T47D (cell line): ENCODE measurements at places on chromosomes 12 and 14.

GRCh38 chr14:69818758-69819191, 21.7 kb upstream of the SLC10A1 start:
- peak; percentile 83 for DNase-seq

DNA sequence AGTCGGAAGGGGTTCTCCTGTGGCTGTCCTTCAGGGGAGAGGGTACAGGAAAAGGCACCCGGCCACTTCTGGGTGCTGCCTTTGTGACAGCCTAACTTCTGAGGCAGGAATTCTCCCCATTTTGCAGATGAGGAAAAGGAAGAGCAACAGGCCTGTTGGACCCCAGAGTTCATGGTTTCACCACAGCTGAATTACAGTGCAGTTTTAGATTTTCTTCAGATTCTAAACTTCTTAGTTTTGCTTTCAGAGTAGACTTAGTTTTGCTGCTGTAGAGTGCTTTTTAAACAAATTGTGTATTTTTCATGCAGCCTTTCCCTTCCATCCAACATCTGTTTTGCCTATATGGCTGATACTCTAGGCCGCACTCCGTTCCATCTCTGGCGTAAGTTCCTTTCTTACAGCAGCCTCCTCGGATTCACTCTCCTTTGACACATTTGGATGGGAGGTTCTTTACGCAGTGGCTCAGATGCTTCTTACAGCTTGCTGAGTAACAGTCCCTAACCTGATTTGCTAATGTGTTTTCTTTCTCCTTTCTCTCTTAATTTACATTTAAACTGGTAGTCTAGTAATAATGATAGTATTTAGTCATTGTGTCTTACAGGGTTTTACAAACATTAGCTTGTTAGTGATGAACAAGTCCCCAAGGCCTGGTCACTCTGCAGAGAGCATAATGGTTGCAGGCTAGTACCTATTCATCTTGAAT, 7.8 kb downstream of the TRAF3 start:
- DNase-seq: no peak

DNA sequence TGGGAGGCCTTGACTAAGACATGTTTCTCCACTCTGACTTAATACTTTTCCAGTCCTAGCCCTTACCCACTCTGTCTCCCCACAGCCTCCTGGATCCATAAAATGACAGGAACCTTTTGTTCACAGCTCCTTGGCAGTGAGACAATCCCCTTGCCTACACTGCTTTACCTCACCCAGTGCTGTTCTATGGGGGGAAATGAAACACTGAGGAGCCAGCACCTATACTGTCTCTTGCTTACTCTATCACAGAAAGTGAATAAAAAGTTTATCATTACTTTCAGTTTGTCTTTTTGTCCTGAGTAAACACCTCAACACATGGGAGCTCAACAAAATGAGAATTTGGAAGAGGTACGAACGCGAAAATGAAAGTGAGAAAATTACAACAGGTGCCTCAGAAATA, 127.2 kb upstream of the DAAM1 start:
- DNase-seq: no peak

DNA sequence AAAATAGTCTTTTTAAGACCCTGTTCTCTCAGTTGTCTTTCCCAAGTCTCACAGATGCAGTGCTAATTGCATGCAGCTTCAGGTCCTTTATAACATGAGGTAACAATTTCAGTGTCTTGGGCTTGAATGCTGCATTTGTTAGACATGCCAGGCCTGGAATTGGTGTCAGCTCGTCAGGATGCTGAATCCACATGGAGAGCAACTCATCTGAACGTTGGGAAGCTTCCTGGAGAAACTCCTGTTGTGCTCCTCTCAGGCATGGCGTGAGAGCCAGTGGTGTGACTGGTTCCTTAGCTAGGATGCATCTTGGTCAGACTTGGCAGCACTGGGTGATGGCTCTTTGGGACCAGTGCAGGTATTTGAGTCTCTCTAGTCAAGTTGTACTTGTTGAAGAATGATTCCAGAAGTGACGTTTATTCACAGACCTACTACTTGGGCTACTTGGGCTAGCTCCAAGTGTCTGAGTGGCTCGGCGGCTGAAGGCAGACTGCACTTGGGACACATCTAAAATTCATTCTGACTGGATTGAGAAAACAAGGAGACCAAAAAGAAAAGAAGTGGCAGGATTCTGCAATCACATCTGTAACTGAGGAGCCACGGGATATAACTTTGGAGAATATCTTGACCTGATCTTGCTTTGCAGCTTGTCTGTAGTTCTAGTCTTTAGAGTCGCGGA, 134.8 kb upstream of the ARHGAP5 start:
- no peak for DNase-seq

DNA sequence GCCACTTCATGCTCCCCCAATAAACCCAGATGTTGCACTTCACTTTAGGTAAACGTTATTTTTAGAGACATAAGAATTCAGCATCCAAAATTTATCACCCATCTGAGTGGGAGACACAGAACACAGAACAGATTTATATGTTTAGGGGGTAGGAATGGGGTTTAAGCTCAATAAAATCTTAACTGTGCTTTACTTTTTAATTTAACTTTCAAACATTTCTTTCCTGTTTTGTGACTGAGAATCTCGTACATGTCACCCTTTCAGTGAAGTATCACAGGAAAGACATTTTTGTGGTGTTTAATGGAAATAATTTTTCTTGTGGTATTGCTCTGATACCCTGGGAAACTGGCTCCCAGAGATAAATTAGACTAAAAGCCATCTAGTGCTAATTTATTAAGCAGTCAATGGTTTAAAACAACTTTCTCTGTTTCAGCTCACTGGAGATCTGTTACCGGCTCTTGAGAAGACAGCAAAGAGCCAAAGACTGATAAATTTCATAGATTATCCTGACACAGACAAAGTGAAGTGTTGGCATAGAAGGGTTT, 148.0 kb upstream of the BMP4 start:
- no peak for DNase-seq

- no peak for DNase-seq
Measured at GRCh38 chr14:91968280-91968679, 20.8 kb upstream of the FBLN5 start.

DNA sequence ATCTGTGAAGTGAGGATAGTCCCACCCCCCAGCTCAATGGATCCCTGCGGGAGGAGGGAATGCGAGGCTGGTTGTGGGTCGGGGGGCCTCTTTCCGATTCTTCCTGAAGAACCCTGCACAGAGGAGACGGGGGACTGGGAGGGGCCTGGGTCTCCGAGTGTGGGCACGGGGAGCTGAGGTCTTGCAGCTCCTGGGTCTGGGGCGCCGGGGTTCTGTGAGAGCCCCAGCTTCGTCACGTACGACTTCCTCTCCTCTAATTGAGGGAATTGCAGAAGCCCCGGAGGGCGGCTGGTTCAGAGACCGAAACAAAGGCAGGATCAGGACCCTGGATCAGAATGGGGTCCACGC, 66.6 kb downstream of the DIO3 start:
- no peak for DNase-seq

- DNase-seq: no peak
Measured at GRCh38 chr14:101120641-101121507, 217.4 kb upstream of the RTL1 start.

DNA sequence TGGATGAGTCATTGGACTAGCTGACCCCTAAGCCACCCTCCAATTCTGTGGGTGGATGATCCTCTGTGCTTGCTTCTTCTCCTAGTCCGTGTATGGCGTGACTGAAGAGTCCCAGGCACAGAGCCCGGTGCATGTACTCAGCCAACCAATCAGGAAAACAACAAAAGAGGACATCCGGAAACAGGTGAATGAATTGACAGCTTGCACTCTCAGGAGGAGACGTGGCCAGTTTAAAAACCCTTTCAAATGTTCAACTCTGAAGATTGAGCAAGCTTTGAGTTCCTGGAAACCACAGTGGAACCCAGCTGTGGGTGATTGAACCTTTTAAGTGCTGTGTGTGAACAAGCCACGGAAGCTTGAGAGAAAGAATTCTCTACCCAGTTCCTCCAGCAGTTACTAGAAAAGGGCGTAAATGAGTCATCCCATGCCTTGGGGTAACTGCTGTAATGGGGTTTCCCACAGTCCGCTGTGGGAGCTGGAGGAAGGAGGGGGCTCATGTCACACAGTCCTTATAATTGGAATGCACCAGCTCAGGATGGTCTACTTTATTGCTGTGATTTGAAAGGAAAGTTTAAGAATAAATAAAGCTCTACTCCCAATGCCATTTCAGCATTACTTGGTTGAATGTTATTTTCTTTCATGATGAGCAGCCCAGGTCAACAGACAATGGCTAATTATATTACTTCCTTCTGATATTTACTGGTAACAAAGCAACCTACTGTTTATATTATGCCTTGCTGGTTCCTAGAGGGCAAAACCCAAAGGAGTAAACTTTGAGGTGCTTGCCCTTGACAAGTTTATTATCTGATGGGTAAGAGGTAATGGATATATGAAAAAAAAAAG, 417.0 kb downstream of the DPF3 start:
- DNase-seq: peak; percentile 28

GRCh38 chr12:106030210-106031071, 108.3 kb downstream of the NUAK1 start:
- no peak for DNase-seq

GRCh38 chr12:19088606-19089005, 40.9 kb upstream of the PLEKHA5 start:
- no peak for DNase-seq

- DNase-seq: no peak
Measured at GRCh38 chr14:49863487-49864281, 11.1 kb upstream of the NEMF start.

DNA sequence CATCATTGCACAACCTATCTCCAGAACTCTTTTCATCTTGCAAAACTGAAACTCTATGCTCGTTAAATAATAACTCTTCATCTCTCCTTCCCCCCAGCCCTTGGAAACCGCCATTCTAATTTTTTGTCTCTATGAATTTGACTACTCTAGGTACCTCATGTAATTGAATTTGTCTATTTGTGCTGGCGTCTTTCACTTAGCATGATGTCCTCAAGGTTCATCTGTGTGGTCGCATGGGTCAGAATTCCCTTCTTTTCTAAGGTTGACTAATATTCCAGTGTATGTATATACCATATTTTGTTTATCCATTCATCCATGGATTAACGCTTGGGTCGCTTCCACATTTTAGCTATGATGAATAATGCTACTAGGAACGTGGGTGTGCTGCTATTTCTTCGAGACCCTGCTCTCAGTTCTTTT, 80.1 kb downstream of the PLXNC1 start:
- no peak for DNase-seq

DNA sequence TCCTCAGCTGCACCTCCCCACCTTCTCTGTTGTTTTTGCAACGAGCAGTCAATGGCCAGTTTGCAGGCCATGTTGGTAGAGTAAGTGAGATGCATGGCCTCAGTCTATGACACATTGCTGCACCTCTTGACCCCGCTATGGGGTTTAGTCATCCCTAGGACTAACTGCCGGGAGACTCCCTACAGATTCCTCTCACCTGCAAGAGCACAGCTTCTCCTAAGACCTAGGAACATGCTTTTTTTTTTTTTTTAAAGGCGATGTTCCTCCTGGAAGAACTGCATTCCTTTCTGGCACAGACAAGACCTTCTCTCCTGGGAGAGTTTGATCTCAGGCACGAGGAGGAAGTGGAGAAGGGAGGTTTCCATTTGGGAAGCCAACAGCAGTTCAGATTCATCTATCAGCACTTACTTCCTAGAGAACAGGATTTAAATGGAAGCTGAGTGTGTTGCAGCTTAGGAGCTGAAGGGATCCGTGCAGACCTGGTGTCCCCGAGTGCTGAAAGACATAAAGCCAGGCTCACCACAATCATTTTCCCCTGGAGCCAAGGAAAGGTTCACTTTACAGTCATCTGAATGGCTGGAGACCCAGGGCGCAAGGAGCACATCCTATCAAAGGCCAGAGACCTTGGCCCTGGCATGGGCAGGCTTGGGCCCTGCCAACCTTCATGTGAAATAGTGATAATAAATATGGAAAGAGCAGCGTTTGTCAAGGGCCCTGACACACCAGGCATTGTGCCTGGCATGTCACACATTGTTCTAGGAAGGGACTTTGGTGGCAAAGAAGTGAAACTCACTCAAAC, 104.1 kb downstream of the LGMN start:
- peak; percentile 36 for DNase-seq

DNA sequence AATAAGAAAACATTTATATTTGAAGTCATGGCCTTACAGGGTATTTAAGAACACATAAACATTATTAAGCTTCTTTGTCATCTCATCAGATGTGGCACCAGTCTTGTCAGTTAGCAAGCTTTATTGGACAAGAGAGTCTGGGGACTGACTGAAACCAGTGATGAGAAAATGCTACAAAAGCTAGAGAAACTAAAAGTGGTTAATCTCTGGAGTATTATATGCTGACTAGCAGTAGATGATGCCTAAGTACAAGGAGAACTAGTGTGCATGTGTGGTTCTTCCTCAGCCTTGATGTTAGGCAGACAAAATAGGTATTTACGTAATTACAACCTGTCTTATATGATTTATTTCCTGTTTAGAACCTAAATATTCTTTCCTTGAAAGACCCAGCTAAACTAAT, 176.5 kb downstream of the CPNE8 start:
- DNase-seq: no peak

GRCh38 chr14:105974902-105975301, 448.5 kb downstream of the TMEM121 start:
- no peak for DNase-seq

- DNase-seq: no peak
Measured at GRCh38 chr12:3307389-3307788, 183.6 kb upstream of the PRMT8 start.

DNA sequence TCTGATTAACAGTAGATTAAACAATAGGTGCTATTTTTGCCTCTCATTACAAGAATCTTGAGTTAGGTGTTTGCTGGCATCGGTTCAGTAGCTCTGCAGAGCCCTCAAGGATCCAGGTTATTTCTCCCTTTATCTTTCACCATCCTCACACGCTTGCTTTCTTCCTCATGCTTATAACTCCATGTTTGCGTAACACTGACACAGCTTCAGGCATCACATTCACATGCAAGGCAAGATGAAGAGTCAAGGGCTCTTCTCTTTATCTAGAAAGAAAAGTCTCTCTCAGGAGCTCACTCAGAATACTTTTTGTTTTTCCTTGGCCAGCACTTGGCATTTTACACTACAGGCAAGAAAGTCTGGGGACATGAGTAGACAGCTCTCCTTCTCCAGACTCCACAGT, 24.2 kb upstream of the PTHLH start:
- no peak for DNase-seq

GRCh38 chr12:42261708-42262107, 23.7 kb upstream of the YAF2 start:
- DNase-seq: no peak

GRCh38 chr14:59823179-59823578, 47.4 kb downstream of the RTN1 start:
- DNase-seq: no peak

DNA sequence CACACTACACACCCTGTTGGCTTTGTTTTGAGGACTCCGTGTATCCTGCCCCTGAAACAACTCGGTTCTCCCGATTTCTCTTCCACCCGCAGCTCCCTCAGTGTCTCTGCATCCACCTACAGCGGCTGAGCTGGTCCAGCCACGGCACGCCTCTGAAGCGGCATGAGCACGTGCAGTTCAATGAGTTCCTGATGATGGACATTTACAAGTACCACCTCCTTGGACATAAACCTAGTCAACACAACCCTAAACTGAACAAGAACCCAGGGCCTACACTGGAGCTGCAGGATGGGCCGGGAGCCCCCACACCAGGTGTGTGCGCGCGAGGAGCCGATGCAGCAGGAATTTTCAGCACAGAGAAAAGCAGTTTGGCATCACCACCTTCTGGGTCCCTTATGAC, 10.5 kb downstream of the ALKBH2 start:
- DNase-seq: no peak
